Glutamatergic neuron (in vitro differentiated cells): ENCODE measurements at places on chromosomes 4 and X.

DNA sequence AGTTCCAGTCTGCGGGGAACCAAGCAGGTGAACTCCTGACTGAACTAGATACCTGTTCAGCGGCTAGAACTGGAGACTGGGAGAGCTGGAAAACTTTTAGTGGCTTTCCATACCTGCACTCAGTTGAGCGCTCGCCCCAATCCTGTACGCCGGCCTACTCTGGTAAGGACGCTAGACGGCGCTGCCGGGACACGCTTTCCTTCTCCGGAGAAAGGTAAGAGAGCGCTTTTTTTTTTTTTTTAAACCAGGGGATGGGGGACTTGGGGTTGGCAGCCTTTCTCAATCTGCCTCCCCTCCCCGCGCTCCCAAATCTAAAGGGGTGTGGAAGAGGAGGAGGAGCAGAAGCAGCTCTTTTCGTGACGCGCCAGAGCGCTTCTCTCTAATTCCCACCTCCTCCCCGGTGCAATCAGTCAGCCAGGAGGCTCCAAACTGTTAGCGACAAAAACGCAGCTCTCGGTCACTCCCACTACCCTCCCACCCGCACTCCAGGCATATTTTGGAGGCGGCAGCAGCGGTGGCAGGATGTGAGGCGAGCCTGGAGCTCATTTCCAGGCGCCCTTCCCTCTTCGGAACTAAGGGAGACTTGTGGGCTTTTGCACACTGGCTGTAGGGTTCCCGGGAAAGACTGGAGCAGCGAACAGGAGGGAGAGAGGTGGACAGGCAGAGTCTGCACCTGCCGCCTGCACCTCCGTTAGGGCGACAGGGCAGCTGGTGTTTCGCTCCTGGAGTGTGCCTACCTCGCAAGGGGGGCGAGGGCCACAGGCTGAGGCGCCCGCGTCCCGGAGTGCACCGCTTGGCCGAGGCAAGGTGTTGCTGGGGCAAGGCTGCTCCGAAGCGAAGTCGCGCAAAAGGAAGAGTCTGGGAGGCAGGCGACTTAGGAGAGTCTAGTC, at the start of gene IL1RAPL2:
IL1RAPL2 (plus strand) TSS at position 409 of the 890 bp plus-strand sequence.
- DNase-seq: peak; percentile 72

DNA sequence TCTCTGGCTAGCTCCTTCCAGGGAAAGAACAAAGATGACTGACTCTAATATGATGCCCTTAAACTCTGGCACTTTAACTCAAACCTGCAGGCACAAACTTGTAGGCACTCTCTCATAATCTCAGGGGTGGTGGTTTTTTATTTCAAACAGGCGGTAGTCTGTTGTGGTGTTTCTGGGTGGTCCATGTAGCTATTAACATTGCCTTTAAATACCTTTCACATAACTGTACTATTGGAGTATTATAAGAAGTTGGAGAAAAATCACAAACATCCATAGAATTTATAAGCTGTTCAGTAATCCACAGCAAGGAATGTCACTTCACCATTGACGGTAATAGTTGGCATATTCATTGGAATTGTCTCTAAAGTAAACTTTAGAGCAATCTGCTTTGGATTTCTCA, 204.2 kb upstream of the PDE5A start:
- DNase-seq: no peak

DNA sequence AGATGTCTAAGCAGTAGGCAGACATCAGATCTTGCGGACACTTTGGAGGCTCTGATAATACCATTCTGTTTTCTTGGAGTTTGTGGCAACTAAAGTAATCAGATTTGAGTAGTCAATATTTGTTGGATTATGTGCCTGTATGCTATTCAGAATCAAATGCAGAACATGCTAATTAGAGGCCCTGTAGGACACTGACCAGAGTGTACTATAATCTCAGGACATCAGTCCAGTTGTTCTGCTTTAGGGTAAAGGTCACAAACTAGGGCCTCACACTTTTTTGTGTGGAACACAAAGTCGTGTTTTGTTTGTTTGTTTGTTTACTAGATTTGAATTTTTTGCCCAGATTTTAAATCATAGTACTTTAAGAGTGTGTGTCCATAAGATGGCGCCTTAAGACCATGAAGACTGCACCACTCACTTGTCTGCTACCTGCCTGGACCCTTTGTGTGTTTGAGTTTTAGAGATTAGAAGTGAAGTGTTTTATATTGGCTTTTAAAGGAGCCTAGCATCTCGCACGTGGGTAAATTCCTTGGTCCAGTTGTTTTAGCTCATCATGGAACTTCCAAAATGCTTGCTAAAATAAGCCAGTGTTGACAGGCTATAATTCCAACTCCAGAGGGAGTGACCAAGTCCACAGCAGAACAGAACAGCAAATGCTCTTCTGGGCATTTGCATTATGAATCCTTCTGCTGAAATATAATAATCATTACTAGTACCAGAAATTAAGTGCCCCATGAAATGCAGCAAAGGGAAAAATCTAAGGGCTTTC, 34.7 kb downstream of the IL13RA1 start:
- no peak for DNase-seq

GRCh38 chr4:48470137-48470536, 13.0 kb upstream of the SLC10A4 start:
- DNase-seq: no peak

DNA sequence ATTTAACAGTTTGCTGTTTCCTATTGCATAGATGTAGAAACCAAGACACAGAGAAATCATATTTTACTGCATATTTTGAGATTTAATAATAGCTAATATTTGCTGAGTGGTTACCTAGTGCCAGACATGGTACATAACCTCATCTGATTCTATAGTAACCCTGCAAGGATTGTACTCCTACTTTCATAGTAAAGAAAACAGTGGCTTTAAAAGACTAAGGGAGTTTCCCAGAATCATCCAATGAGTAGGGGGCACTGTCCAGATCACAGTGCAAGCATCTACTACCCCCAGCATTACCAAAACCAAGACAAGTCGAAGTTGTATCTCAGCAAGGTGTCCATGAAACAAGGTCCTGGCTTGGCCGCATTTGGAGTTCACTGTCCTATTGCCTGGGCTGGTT, 224.5 kb upstream of the TENM3 start:
- no peak for DNase-seq

DNA sequence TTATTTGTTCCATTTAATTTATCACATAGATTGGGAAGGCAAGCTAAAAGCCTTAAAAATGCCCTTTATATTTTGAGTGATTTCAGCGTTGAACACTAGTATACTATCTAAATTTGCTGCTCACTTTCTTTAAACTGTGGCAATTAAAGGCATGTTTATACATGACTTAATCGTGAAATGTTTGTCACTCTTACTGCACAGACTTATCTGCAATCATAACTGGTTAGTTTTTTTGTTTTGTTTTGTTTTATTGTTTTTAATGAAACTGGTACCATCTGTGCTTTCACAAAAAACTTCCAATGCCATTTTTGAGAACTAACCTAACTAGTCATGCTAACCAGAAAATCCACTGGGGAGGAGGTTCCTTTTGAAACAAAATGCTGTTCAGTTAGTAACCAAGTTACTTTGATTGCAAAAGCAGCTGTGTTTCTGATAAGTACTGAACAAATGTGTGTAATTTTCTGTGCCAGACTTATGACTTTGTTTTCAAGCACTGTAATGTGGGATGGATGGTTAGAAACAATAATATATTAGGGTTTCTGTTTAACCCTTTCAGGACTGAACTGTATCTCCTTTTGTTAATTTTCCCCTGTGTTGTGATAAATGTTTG, 56.1 kb downstream of the CCKAR start:
- DNase-seq: no peak

GRCh38 chrX:122641826-122642225, 542.3 kb upstream of the GRIA3 start:
- no peak for DNase-seq

DNA sequence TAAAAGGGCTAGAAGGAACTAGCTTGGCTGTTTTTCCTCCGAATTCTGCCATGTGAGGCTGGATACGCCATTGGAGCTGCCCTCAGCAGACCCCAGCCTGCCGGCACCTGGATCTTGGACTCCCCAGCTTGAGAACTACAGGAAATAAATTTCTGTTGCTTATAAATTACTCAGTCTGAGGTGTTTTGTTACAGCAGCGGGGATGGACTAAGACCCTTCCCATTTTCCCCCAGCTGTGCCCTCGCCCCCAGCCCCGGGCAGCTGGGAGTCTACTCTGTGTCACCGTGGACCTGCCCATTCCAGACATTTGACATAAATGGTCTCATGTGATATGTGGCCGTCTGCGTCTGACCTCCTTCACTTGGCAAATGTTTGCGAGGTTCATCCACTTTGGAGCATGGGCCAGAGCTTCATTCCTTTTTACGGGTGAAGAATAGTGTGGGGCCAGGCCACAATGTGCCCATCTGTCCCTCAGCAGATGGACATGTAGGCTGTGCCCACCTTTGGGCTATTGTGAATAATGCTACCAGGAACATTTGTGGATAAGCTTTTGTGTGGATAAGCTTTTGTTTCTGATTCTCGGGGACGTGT, 30.7 kb upstream of the SPON2 start:
- no peak for DNase-seq

DNA sequence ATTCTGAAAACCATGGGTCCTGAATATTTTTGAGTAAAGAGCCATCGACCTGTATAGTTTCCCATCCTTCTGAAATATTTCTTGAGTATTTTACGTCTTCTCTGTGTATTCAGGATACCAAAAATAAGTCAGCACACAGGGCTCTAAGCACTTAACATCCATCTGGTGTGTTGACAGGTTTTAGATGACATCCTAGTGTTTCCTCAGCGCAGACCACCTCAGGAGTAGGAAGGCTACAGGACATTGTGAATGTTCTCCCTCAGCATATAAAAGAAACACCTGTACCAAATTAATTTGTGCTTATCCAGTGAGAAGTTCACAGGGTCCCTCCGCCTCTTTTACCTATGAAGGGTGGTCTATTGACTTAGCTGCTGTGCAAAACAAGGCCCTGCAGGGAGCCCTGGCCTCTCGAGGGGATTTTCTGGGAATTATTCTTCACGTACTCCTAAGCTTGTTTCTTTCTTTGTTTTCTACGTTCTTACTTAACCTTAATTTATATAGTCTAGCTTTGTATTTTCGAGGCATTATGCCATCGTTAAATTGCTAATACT, 241.8 kb downstream of the FBXO8 start:
- DNase-seq: no peak

GRCh38 chr4:38364383-38364963, 299.5 kb upstream of the KLF3 start:
- DNase-seq: no peak

DNA sequence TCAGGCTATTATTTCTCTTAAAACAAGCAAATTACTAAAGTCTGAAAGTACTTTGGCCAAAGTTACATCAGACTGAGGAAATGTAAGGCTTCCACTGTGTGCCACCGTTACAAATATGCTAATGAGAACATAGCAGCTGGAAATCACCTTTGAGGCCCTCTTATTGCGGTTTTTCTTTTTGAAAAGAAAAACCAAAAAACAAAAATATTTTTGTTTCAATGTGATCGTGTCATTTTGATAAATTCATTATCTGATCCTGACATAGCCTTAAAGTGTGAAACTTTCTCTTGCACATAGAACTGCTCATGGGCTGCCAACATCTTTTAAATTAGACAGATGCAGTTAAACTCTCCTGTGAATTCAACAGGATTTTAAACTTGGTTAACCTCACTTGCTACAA, 2.8 kb upstream of the TIFA start:
- DNase-seq: no peak

DNA sequence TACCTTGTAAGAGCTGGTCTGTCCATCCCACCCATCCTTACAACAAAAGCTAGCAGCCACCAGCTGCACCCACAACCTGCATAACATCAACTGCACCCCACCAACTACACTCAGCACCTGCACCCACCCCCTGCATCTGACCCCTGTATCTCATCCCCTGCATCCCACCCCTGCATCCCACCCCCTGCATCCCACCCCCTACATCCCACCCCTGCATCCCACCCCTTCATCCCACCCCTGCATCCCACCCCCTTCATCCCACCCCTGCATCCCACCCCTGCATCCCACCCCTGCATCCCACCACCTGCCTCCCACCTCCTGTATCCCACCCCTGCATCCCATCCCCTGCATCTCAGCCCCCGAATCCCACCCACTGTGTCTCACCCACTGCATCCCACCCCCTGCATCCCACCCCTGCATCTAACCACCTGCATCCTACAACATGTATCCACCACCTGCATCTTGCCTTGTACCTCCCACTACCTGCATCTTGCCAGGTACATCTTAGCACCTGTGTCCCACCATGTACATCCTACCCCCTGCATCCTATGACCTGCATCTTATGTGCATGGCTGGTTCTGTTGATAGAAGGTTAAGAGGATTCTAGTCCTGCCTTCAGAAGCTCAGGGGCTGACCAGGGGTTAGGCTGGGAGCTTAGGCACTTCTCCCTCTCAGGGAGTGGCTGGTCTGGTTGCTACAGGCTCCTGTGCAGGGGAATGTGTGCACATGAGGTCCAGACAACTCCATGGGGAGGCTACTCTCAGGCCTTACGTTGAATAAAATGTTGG, 9.4 kb downstream of the TMEM271 start:
- DNase-seq: peak; percentile 42

DNA sequence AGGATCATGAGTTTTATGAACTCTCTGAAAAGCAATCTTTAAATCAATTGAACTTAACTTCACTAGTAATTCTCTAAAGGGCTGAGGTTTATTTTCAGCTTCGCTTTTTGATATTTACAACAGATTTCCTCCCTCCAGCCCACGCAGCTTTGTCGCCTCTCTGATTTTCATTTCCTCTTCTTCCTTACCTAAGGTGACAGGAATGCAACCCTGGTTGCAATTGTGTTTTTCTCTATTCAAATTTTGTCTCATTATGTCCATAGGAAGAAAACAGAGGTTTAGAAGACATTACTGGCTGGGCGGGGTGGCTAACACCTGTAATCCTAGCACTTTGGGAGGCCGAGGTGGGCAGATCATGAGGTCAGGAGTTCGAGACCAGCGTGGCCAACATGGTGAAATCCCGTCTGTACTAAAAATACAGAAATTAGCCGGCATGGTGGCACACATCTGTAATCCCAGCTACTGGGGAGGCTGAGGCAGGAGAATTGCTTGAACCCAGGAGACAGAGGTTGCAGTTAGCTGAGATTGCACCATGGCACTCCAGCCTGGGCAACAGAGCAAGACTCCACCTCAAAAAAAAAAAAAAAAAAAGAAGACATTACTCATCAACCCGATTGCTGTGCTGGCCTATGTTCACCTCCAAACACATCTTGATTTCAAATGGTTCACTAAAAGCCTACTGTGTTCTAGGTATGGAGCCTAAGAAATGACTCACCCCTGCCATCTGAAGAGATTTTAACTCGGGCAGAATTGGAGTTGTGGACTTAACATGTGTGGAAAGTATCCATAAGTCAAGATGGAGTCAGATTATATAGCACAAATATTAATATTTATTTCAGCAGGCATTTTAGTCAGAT, 36.8 kb downstream of the VSIG4 start:
- no peak for DNase-seq
